ENCODE measurements at places on chromosomes 3 and 15.

DNA sequence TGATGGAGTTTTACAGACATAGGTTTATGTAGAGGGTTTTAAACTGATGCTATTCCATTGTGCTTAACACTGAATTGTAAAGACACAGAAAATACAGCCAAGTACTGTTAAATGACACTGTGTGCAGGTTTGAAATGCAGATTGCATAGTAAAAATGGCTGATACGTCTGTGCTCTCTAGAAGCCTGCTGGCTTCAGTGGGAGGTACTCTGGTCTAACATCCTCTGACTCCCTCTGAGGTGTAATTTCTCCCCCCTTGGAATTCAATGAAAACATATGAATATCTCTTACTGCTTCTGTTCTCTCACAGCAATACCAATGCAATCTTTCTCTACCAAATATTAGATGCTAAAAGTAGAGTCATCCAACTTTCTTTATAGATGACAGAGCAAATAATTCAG, 176.6 kb downstream of the SLC9A9 start:
- no peak for DNase-seq

DNA sequence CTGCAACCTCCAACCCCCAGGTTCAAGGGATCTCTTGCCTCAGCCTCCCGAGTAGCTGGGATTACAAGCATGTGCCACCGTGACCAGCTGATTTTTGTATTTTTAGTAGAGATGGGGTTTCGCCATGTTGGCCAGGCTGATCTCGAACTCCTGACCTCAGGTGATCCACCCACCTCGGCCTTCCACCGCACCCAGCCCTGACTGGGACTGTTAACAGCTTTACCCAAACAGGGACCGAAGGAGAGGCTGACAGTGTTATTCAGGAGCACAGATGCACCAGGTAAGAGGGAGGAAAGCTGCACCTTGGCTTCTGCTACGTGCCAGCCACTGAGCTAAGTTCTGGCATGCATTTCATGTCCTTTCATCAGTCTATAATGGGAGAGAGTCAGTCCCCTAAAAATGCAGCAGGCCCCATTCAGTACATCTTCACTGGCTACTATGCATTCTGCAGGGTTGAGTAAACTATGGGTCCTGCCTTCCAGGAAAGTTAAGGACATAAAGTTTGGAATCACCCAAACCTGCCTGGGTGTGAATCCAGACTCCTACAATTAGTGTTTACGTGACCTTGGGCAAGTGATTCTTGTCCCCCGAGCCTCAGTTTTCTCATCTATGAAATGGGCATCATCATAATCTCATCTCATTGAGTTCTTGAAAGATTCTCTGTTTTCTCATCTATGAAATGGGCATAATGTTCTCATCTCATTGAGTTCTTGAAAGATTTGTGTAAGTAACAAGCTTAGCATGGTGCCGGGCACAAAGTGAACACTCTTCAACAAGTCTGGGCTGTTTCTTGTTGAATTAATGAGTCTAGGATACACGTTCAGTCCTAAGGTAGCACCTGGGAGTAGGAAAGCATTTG, 82.2 kb downstream of the CPN2 start:
- no peak for DNase-seq

DNA sequence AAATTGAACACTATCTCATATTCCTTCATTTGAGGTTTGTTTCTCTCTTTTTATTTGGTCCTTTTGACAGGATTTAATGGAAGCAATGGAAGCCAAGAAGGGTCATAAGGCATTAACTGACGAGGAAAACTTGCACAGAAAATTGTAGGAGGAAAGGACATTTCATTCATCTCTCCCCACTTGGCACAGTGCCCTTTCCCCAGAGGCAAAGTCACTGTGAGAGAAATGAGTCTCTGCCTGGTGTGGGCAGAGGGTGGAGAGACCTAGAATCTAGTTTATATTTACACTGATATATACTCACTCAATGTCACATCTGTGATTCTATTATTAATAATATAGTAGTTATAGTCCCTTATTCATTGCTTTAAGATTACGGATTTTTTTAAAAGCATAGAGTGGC, 324.6 kb upstream of the IL12A start:
- DNase-seq: no peak

- no peak for DNase-seq
These were observed 64.8 kb downstream of the TRIM71 start for GRCh38 chr3:32882603-32883025.

GRCh38 chr3:47870156-47870555, 67.2 kb downstream of the DHX30 start:
- no peak for DNase-seq

DNA sequence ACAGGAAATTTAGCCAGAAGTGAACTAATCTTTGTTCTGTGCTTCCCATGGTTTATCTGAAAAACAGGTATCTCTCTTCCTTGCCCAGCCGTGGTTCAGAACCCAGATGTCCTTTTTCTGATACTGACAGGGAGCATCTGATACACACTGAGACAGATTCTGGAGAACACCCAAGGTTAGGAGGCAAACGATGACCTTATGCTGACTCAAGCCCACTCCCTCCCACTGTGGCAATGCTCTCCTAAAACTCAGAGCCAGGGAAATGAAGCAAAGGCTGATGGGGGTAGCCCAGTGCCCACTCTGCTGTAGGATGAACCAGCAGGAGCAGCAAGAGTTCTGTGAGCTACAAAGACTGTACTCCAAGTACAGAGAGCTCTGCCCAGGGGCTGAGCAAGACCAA, 225.1 kb downstream of the NTRK3 start:
- DNase-seq: no peak

DNA sequence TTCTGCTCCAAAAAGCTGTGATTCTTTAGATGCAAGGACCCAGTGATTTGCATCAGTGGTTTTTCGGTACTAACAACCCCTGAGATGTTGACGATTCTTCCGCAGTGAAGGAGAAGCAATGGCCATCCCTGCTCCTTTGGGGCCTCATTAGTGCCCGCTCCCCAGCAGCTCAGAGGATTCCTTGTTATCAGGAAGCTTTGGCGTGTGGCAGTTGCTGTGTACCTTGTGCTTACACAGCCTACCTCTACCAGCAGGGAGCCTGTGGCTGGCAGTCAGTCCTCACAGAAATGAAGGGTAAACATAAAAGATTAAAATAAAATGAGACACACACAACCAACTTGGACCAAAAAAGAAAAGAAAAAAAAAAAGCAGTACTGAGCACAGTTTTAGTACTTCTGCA, 55.2 kb downstream of the CNTN3 start:
- no peak for DNase-seq

Data from activated naive CD4-positive, alpha-beta T cell (primary cell).